Activated T-helper 1 cell treated with anti-CD3 and anti-CD28 coated beads, Interleukin-12 subunit alpha, Interleukin-12 subunit beta, Interleukin-2, Interleukin-4 antibody, amounts not matched to agents 30 ng/mL and 10 ng/mL and 1 ng/mL, durations not matched to agents 14 hours and 24 hours and 36 hours (primary cell): ENCODE measurements at places on chromosomes 5 and 9. TPM values are rescaled to one million over a fixed set of nuclear protein-coding genes. Genes with fewer than 3 reads are reported as not detected.

PDGFRB gene
- 0.76 and 1.0 TPM in 2 replicates for total RNA-seq

ADGRD2 gene
- not detected in 2 replicates for total RNA-seq

PCDHGC3 gene
- 0.31 and 0.32 TPM in 2 replicates for total RNA-seq

PCDHA6 gene
- total RNA-seq: not detected in 2 replicates

ANKRD31 gene
- total RNA-seq: 0.36 and 0.37 TPM in 2 replicates

SNCAIP gene
- total RNA-seq: not detected in 2 replicates

SLIT3 gene
- total RNA-seq: 0.03 and 0.20 TPM in 2 replicates

SCAMP1 gene
- 21.3 and 21.7 TPM in 2 replicates for total RNA-seq

DOLPP1 gene
- 28.4 and 30.2 TPM in 2 replicates for total RNA-seq

ARAP3 gene
- total RNA-seq: 7.1 and 7.2 TPM in 2 replicates

AIF1L gene
- 0.34 and 0.51 TPM in 2 replicates for total RNA-seq

MAP1B gene
- not detected in 2 replicates for total RNA-seq

TAF1L gene
- total RNA-seq: 0.03 TPM in 1 of 2 replicates, not detected in the other

EGR1 gene
- 42.8 and 43.0 TPM in 2 replicates for total RNA-seq

PCDHGB5 gene
- total RNA-seq: 0.56 and 0.83 TPM in 2 replicates

FGF18 gene
- total RNA-seq: 0.17 and 0.21 TPM in 2 replicates

UGCG gene
- total RNA-seq: 22.6 and 22.9 TPM in 2 replicates

LIX1 gene
- total RNA-seq: not detected in 2 replicates

NUTM2G gene
- not detected in 2 replicates for total RNA-seq

FYB1 gene
- total RNA-seq: 100 and 107 TPM in 2 replicates

C5orf52 gene
- total RNA-seq: 0.39 TPM in 1 of 2 replicates, not detected in the other

NKD2 gene
- 2.9 and 3.2 TPM in 2 replicates for total RNA-seq

DRD1 gene
- not detected in 2 replicates for total RNA-seq

MELK gene
- 46.4 and 48.3 TPM in 2 replicates for total RNA-seq

MSMP gene
- total RNA-seq: not detected in 2 replicates

TAF11L5 gene
- total RNA-seq: not detected in 2 replicates

IFNA2 gene
- not detected in 2 replicates for total RNA-seq
